ENCODE measurements at places on chromosomes 16 and 17.
A peak's percentile ranks its signal among the peaks of the same experiment; 100 is the strongest.

- no peak for DNase-seq
These were observed 99.2 kb downstream of the SMG6 start for GRCh38 chr17:2204393-2204792.

- no peak for DNase-seq
These were observed 41.1 kb upstream of the KLHDC4 start for GRCh38 chr16:87806641-87807546.

DNA sequence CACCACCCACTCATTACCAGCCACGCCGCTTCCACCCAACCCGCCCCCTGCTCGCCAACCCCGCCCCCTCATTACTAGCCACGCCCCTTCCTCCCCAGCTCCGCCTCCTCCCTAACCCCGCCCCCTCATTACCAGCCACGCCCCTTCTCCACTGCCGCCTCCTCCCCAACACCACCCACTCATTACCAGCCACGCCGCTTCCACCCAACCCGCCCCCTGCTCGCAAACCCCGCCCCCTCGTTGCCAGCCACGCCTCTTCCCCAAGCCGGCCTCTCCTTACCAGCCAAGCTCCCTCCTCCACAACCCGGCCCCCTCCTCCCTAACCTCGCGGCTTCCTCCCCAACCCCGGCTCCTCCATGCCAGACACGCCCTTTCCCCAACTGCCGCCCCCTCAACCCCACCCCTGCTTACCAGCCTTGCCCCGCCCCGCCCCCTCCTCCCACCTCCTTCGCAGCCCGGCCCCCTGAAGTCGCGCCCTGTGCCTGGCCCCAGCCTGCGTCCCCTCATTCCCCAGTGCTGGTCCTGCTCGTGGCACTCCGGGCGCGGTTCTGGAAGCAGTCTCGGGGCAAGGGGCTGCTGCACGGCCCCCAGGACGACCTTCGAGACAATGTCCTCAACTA, 7.3 kb downstream of the SLC22A31 start:
- peak; percentile 86 for DNase-seq

DNA sequence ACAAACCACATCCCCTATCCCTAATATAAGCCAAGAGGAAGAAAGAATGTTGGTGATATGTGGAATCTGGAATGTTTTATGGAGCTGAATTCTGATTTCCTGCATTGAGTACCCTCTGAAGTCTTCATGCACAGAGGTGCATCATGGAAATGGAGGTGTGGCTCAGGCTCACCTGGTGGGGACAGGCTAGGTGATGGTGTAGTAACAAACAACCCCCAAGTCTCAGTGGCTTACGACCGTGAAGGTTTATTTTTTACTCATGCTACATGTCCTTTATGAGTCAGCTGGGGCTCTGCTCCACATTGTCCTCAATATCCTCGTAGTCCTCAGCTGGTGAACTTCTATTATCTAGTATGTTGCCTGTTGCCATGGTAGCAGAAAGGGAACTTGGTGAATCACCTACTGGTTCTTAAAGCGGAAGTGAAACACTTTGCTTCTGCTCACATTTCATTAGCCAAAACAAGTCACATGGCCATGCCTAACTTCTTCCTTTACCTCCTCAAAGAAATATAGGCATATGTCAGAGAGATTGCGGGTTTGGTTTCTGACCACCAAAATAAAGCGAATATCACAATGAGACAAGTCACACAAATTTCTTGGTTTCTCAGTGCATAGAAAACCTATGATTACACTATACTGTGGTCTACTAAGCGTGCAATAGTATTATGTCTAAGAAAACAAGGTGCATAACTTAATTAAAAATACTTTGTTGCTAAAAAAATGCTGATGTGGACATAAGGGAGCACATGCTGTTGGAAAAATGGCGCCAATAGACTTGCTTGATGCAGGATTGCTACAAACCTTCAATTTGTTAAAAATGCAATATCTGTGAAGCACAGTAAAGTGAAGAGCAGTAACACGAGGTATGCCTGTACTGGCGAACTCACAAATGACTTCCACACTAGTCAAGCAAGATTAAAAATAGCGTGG, at the start of gene PMFBP1:
TSS of gene PMFBP1 (minus strand) at position 51 of the 930 bp plus-strand sequence. CDS start 947 bp downstream, outside the sequence.
- no peak for DNase-seq

DNA sequence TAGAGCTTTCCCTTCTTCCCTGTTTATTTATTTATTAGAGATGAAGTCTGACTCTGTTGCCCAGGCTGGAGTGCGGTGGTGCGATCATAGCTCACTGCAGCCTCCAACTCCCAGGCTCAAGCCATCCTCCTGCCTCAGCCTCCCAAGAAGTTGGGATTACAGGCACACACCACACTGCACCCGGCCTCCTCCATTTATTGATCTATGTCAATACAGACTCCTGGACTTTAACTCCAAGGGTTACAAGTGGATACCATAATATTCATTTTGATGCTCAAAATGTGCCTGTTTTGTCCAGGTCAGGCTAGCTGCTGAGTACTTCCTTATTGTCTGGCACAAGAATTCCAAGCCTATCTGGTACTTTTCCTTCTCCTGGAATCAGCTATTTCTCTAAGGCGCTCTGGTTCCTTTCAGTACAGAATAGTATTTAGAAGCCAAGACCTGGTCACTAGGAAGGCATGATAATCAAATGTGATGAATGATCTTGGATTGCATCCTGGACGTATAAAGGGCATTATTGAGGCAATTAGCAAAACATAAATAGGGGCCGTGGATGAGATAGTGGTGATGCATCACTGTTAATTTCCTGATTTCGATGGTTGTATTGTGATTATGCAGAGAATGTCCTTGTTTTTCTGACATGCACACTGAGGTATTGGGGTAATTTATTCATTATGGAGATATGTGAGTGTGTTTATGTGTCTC, 21.7 kb downstream of the IL4R start:
- no peak for DNase-seq

- no peak for DNase-seq
These were observed 21.4 kb downstream of the RPS6KB1 start for GRCh38 chr17:59914274-59914854.

GRCh38 chr17:79655672-79656290, 44.9 kb upstream of the RBFOX3 start:
- DNase-seq = peak; percentile 32

DNA sequence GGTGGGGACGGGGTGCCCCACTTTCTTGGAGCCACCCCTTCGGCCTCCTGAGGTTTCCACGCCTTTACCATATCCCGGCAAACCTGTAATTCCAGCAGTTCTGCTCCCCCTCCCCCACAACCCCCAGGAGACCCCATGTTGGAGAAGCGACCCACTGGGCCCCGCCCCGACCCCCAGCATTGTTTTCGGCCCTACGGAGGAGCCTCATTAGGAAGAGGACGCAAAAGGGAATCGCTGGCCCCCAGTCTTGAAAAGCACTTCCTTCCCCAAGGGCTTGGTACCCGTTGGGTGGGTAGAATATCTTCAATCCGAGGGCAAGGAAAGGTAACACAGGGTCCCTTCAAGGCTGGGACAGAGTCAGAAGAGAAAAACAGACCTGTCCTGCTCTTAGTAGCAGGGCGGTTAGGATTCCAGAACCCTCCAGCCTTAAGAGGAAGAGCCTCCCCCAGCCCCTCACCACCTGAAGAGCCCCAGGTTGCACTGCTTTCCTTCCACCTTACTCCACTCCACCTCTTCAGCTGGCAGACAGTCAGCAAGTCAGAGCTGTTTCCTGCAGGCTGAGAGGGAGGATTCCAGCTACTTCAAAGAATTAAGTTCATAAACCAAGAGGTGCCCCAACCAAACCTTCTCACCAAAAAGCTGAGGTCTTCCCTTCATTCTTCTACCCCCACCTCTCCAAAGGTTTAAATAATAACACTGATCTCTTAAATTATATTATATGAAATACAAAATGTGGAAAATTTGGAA, 803 bp upstream of the TLCD2 start:
- DNase-seq = no peak

GRCh38 chr16:84508502-84508901, 4.0 kb upstream of the MEAK7 start:
- no peak for DNase-seq

GRCh38 chr16:85396879-85397871, 215.9 kb upstream of the GSE1 start:
- DNase-seq = peak; percentile 56

DNA sequence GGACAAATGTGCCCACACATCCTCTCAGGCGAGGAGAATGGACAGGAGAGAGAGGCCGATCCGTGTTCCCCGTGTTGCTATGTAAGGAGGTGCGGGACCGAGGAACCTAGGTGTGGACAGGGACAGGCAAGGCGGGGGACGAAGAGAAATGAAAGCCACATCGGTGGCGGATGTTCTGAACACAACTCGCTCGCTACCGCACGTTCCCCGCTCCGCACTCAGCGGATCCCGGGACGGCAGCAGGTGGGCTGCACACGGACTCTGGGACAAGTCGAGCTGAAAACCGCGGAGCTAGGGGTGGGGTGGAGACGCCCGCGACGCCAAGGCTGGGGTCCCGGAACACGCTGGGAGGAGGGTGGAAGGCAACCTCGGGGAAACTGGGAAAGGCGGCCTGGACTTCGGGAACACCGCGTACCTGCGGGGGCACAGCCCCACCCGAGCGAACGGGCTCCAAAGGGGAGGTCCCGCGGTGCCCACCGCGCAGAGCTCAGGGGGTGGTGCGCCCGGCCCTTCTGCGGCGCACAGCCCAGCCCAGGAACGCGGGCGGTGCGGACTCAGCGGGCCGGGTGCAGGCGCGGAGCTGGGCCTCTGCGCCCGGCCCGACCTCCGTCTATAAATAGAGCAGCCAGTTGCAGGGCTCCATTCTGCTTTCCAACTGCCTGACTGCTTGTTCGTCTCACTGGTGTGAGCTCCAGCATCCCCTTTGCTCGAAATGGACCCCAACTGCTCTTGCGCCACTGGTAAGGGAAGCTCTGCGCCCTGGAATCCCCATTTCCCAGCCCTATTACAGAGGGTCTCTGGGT, at the start of gene MT1E:
TSS of gene MT1E (plus strand) at position 642 of the 803 bp plus-strand sequence. CDS start at position 713, 71 bp downstream.
- peak; percentile 74 for DNase-seq

GRCh38 chr16:48609652-48610029, 339 bp downstream of the N4BP1 start:
- DNase-seq = peak; percentile 79

DNA sequence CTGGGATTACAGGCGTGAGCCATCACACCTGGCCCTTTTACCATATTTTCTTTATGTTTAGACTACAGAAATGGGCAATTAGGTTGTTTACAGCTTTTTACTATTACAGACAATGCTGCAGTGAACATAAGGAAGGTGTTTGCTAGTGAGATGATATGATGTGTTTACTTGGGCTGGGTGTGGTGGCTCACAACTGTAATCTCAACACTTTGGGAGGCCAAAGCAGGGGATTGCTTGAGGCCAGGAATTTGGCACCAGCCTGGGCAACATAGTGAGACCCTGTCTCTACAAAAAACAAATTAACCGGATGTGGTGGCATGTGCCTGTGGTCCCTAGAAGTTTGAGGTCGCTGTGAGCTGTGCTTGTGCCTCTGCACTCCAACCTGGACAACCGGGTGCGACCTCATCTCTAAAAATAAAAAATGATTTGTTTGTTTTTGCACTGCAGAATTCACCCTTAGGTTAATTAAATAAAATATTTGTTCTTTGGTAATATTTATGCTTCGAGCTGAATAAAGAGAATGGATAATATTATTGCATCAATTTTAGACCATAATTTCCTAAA, 15.0 kb downstream of the PAFAH1B1 start:
- no peak for DNase-seq

GRCh38 chr17:4938069-4938491, 1.8 kb downstream of the SLC25A11 start:
- no peak for DNase-seq

GRCh38 chr16:86343796-86344585, 166.3 kb upstream of the FOXF1 start:
- DNase-seq = no peak

- DNase-seq = no peak
These were observed 2.0 kb upstream of the CCDC42 start for GRCh38 chr17:8746501-8747236.

DNA sequence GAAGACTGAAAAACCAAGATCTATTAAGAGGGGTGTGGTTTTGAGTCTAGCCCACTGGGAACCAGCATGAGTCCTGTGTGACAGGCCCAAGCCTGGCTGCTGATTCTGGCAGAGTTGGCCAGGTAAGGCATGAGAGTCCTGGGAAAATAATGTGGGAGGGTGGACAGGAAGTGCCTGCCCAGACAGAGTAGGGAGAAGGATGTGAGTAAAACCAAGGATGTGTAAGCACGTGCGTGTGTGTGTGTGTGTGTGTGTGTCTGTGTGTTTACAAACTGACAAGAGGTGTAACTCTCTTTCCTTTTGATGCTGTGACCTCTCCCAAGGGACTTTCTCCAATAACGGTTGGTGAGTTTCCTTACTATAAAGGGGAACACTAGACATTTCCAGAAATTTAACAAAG, 15.6 kb upstream of the TEX2 start:
- no peak for DNase-seq

DNA sequence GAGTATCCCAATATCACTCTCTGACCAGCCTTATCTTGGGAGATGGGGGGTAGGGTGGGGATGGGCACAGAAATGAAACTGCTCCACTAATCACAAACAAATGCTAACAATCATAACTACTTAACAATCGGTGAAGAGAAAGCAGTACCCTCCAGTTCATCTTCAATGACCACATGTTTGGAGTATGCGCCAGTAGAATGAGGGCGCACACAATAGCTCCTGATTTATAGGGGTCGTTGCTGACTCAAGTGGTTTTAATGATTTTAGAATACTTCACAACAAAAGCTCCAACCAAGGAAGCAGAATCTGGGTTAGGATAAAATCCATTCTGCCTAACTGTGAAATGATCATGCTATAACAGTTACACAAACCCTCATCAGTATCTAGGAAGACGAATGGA, 184.4 kb downstream of the AATF start:
- DNase-seq = no peak

DNA sequence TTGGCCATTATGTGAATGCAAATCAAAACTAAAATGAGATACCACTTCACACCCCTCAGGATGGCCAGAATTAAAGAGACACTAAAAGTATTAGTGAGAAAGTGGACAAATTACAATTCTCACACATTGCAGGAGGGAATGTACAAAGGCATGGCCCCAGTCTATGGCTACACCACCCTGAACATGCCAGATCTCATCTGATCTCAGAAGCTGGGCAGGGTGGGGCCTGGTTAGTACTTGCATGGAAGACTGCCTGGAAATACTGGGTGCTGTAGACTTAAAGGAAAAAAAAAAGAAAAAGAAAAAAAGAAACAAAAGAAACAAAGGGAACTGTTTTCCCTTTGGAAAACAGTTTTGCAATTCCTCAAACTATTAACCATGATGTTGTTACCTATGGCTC, 97.0 kb upstream of the RBL2 start:
- no peak for DNase-seq

DNA sequence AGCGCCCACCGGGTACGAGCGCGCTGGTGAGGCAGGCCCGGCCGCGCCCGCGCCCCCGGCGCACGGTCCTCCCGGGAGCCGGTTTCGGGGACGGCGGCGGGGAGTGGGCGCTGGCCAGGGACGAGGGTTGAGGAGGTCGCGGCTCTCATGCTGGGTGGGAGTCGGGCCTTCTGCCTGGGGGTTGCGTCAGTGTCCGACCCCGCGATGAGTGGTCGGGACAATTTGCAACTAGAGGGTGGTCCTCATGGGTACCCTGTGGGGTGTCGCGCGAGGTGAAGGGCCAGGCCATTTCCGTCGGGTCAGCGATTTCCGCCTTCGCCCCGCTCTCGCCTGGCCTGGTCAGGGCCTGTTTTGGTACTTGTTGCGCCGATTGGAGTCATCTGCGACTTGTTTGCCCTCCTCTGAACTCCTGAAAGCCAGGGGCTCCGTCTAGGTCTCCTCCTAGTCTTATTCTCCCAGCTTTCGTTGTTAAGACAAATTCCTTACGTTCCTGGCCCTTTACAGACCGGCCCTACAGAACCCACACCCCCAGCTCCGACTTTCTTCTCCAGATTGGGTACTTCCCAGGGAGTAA, 14.9 kb downstream of the NAA60 start:
- DNase-seq = no peak
